ENCODE measurements at places on chromosomes 1 and 21.

GRCh38 chr1:245332513-245332912 lies 177.7 kb downstream of the KIF26B start:
- no peak for DNase-seq

- no peak for DNase-seq
Measured at GRCh38 chr1:198157847-198158725, 1.3 kb downstream of the NEK7 start.

GRCh38 chr1:7808253-7808844 lies 24.3 kb downstream of the PER3 start:
- no peak for DNase-seq

DNA sequence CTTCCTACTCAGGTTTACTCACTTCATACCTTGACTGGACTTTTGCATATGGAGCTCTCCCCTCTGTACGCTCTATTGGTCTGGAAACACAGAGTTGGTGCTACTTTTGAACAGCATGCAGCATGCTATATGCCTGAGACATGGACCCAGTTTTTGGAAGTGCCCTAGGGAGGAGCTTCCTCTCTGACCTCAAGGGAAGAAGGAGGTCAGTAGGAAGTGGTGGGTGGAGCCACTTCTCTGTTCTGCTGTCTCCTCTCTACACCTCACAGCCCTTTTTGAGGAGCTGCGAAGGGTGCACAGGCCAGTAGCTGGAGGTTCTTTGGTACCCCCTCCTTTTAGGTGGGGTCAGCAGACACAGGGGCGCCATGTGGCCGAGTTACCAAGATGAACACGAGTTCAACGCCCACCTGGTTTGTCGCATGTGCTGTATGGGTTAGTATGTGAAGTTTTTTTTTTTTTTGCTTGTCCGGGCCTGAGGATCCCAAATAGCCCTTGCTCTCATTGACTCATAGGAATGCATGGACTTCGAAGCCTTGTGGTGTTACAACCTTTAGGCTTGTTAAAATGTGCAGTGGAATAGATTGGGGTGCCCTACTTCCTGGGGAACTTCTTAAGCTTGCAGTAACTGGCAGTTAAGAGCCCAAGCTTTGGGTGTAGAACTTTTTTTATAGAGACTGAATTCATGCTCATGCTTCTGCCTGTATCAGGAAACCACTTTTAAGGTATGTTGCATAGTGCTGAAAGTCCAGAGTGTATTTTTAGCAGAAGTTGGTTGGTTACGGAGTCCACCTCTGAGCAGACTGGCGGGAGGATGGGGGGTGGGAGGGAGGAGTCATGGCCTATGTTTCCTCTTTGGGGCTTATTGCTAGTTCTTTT lies 10.7 kb downstream of the MACF1 start:
- DNase-seq: peak; percentile 48

GRCh38 chr21:37364722-37365121 lies 1.9 kb upstream of the DYRK1A start:
- no peak for DNase-seq

- DNase-seq: no peak
Measured at GRCh38 chr1:174740249-174740968, 259.3 kb upstream of the CACYBP start.

DNA sequence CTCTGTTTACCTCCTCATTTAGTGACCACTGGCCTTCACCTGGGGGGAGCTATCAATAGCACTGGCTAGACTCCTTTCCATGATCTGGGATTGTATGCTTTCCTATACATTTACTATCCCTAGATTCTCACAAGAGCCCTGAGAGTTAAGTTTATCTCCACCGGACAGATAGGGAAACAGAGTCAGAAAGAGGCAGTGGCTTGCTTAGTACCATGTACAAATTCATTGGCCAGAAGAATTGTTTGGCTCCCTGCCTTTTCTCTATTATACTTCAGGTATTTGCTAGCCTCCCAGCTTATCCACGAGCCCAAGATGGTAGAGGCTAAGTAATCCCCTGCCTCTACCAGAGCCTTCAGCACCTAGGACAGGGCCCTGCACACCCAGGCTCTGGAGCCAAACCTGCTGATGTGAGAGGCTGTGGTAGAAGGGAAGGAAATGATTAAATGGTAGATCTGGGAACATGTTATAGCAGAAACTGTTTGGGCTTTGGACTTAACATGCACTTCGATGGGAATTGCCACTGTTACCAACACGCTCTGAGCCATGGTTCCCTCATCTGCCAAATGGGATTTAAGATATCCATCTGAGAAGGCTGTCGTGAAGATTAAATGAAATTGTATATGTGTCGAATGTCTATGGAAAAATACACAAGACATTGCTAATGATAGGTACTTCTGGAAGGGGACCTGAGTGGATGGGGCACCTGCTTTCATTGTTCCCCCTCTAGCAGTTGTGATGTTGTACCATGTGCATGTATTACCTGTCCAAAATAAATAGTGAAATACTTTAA lies 3.1 kb upstream of the BLACAT1 start:
- no peak for DNase-seq

GRCh38 chr1:118992868-118993699 lies 4.9 kb upstream of the TBX15 start:
- DNase-seq: no peak

GRCh38 chr21:37257511-37257966 lies 9.6 kb downstream of the VPS26C start:
- no peak for DNase-seq

- DNase-seq: no peak
Measured at GRCh38 chr1:72063364-72064044, 218.8 kb downstream of the NEGR1 start.

GRCh38 chr1:154975409-154976059 lies 1.1 kb downstream of the CKS1B start:
- no peak for DNase-seq

GRCh38 chr1:37724575-37724974 lies 32.3 kb downstream of the CDCA8 start:
- no peak for DNase-seq

DNA sequence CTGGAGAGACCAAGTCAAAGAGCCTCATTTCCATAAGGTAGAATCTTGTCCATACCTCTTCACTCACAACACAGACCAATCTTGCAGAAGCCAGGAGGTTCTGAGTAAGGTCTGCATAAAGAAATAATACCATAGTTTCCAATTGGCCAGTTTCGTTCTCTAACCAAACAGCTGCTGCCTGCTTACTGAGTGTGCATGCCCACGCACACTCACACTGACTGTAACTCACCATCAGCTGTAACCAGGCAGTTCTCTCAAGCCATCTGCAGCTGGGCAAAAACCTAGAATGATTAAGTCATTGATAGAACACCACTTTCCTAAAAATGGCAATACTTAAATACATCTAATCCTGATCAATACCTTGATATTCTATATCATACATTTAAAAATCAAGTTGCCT lies 106.6 kb upstream of the VAV3 start:
- no peak for DNase-seq

DNA sequence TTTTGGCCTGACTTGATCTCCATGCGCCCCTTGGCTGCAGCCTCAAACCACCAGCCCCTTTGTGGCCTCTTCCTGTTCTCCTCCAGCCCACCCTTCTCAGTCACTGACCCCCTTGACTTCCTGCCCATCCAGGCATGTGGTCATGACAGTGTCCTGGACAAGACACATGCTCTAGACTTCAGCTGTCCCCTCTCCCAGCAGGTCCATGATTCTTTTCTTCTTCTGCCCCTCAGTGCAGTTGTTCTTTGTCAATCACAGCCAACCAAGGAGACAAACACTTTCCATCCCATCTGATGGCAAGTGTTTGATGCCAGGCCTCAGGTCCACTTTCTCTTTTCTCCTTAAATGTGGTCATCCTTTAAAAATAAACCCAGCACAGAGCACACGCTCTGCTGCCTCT lies 49.7 kb downstream of the SYT6 start:
- DNase-seq: no peak

DNA sequence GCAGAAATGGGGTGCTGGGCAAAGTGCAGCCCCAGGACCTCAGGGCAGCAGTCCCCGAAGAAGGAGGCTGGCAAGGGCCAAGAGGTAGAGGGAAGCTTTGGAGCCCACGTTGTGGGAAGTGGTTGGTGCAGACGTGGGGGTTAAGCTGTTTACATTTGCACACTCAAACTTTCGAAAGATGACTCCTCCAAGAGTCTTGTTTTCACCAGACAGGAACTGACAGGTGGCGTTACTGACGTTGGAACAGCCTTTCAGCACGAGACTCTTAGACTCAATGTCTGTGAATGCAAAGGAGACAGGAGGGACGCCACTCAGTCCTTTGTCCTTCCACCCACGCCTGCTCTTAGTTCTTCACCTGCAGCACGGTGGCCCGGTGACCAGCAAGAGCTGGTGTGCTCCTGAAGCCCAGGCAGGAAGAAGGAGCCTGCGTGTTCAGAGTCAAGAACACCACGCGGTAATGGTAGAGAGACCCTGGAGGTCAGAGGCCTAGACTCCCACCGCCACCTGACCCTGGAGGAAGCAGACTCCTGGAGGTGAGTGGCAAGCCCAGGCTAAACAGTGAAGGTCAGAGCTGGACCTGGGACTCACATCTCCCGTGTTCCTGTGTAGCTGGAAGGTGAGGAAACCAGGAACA lies 15.9 kb downstream of the LYPD8 start:
- DNase-seq: no peak

DNA sequence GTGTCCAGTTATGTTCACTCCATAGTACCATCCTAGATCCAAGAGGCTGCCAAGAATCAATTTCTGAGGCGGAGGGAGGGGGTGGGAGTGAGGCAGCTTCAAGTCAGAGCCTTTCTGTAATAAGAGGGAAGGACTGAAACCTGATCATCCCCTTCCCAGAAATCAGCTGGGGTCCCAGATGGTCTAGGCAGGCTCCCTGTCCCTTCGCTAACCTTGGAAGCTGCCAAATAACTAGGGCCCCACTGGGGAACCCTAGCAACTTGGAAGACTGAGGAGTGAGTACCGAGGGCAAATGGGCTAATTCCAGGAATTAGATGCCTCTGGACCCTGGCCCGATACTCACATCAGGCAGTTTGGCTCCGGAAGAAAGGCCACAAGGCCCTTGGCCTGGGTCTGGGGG lies 113.3 kb downstream of the NAV1 start:
- no peak for DNase-seq

DNA sequence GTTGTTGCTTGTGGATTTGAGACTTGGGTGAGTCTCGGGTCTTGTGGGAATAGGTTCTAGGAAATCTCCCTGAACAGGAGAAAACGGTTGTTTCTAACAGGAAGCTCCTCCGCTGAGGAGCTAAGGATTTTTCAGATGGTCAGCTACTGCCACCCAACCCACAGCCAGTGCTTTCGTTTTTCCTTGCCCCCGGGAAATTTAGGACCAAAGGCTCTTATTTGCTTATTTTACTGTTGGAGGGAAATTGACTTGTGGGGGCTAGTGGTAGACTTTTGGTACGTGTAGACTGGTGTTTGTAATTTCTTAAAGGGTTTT lies 792 bp downstream of the SNX7 start:
- DNase-seq: no peak

- no peak for DNase-seq
Measured at GRCh38 chr1:234755449-234755863, 145.5 kb upstream of the IRF2BP2 start.

GRCh38 chr1:89739844-89740216 lies 81.0 kb upstream of the LRRC8D start:
- DNase-seq: no peak

DNA sequence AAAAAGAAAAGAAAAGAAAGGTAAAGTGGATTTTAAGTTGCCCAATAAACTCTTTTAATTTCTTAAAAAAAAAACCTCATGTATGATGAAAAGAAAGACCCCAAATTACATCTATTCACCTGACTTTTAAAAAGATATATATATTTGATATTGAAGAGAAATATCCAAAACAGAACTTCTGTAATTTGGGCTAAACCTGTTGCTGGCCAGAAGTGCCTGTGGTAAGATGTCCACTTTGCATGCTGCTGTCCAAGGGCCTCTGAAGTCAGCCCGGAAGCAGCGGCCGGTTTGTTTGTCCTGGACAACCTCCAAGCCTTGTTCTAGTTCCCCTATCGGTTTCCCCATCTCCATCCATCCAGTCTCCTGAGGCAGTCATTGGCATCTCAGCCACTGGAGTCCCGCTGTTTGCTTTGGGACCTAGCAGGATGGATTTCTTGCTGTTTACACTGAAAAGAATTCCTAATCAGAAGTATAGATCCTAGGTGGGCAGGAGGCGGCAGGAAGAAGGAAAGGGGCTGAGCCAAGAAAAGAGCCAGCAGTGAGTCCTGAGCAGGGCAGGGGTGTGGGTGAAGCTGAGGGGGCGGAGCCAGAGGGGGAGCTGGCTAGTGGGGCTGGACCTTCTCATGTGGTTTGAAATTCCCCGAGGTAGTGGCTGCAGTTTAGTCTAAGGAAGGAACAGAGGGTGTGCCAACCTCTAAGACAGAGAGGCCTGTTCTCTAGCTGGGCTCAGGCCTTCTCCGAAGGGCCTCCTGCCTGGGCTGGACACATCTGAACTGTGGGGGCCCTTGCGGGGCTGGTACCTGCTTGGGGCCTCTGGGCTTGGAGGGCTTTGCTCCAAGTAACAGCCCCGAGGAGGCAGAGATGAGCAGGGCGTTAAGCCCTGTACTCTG lies 3.3 kb downstream of the NCMAP start:
- no peak for DNase-seq

DNA sequence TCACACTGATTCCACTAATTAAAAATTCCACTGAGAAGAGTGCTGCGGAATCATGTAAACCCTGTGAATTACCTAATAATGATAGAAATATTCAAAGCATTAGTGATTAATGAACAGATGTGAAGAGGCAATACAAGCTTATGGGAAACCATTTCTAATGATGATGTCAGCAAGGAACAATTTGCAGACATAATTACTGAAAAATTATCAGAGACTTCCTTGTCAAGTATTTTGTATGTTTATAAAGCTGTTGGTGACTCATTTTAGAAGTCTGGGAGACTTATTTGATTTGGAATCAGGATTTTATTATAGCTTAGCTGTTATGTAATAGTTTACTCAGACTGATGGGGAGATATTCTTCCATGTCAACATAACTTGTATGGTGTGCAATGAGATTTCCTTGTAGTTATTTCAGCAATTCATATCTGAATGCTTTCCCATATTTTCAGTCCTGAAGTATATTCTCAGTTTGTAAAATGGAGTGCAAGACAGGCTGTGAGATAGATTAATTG lies 135.5 kb downstream of the TGFB2 start:
- DNase-seq: no peak

GRCh38 chr1:164728719-164729118 lies 169.7 kb downstream of the PBX1 start:
- DNase-seq: no peak
